ENCODE measurements at places on chromosomes 6 and 20.

DNA sequence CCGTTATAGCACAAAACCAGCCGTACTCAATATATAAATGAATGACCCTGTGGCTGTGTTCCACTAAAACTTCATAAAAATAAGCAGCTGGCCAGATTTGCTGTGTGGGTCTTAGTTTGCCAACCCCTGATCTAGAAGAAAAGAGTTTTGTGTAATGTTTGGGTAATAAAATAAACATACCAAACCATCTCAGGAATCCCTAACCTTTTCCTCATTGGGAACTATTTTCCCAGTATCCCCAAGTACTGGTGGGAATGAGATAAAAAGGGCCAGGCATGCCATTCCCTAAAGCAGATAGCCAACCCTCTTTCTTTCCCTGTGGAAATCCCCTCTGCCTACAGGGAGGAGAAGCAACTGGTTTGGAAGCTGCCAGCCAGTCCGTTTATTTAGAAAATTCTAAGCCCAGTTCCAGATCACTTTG lies 169.1 kb upstream of the AKAP12 start:
- DNase-seq, result no peak

DNA sequence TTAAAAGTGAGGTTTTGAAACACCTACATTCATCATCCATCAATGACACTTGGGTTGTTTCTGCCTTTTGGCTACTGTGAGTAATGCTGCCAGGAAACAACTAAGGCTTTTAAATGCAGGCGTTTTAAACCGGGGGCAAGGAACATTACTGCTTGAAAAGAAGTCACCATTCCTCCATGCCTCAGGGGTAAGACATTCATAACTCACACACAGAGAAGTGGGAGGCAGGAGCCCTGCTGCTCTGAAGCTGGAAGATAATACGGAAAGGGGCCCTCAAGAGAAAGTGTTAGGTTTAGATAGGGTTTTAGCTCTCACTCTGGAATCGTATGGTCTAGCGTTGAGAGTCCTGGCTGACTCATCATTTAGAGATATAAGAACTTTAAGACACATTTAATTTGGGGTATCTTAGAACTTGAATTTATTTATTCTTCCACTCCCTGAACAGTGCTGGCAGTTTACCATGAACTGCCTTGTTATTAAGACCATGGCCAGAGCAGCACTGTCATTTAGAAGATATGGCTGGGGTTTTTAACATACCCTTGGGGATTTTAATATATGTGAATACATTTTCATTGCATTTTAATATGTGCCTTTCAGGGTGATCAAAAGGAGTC lies 1.8 kb downstream of the TUBB1 start:
- no peak for DNase-seq

DNA sequence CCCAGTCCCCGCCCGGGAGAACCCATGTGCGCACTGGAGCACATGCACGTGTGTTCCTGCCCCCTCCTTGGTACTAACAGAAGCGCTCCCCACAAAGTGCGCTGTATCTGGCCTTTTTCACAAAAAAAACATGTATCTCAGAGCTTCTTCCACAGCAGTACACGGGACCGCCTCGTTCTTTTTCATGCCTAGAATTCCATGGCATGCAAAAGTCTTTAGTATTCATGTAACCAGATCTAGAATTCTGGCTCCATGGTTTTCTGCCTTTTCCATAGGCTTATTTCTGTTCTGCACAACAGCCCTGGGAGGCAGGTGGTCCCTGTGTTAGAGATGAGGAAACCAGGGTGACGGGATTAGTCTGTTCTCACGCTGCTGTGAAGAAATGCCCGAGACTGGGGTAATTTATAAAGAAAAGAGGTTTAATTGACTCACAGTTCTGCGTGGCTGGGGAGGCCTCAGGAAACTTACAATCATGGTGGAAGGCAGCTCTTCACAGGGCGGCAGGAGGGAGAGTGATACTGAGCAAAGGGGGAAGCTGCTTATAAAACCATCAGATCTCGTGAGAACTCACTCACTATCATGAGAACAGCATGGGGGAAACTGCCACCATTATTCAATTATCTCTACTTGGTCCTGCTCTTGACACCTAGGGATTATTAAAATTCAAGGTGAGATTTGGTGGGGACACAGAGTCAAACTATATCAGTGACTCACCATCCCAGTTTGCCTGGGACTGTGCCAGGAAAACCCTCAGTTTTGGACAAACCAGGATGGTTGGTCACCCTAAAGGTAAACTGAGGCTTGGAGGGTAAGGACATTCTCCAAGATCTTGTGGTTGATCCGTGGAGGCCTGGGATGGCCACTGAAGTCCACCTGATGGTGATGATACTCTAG lies 41.0 kb downstream of the C20orf203 start:
- DNase-seq, result no peak

- DNase-seq, result no peak
These were observed 88.1 kb downstream of the ATXN1 start for GRCh38 chr6:16673011-16673797.

- DNase-seq, result no peak
These were observed 63.5 kb downstream of the TRMT6 start for GRCh38 chr20:5886788-5887187.

Data from NCI-H526 (cell line).